ENCODE measurements at places on chromosomes 2 and 18.
A peak's percentile ranks its signal among the peaks of the same experiment; 100 is the strongest.

- DNase-seq, result no peak
Observed at GRCh38 chr2:28350196-28350595, 42.5 kb upstream of the FOSL2 start.

- no peak for DNase-seq
Observed at GRCh38 chr2:27988718-27989117, 98.2 kb downstream of the BABAM2 start.

DNA sequence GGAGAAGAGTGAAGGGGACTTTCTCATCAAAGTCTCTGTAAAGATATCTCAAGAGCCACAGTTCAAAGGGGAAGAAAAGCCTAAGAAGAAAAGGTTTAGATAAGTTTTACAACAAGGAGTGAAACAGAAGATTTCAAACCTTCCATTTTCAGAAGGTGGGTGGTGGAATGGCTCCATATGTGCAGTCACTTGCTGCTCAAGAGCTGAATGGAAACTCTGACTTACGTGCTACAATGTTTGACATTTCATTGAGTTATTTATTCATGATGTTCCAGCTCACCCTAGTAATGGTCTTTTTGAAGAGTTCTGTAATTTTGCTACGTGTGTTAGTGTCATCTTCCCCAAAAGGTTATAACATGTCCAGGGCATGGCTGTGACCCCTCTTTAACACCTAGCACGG lies 21.7 kb downstream of the LCT start:
- DNase-seq, result no peak

DNA sequence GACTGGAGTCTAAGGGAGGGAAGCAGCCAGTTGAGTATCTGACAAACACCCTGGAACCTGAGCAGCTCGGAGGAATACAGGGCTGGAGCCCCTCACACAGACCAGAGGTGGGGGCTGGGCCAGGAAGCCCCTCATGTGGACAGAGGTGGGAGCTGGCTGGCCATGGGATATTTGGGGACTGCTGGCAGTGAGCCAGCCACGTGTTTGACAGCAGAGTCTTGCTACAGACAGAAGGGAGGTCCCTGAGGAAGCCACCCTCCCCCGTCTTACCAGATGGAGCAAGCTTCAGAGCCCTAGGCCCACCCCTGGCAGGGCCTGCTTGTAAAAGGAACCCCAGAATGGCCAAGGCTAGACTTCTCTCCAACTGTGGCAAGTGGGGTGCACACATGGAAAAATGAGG lies 3.6 kb upstream of the MTERF4 start:
- DNase-seq, result no peak

- DNase-seq, result peak; percentile 48
Observed at GRCh38 chr2:173432049-173432754, 77.5 kb downstream of the CDCA7 start.

- DNase-seq, result no peak
Observed at GRCh38 chr2:176035013-176035691, 33.1 kb upstream of the LNPK start.

- DNase-seq, result no peak
Observed at GRCh38 chr2:74704216-74704615, 50.2 kb downstream of the SEMA4F start.

GRCh38 chr2:4219101-4219500 lies 515.7 kb downstream of the DCDC2C start:
- no peak for DNase-seq
